Naive thymus-derived CD8-positive, alpha-beta T cell (primary cell): ENCODE measurements at places on chromosomes 11 and 22.

DNA sequence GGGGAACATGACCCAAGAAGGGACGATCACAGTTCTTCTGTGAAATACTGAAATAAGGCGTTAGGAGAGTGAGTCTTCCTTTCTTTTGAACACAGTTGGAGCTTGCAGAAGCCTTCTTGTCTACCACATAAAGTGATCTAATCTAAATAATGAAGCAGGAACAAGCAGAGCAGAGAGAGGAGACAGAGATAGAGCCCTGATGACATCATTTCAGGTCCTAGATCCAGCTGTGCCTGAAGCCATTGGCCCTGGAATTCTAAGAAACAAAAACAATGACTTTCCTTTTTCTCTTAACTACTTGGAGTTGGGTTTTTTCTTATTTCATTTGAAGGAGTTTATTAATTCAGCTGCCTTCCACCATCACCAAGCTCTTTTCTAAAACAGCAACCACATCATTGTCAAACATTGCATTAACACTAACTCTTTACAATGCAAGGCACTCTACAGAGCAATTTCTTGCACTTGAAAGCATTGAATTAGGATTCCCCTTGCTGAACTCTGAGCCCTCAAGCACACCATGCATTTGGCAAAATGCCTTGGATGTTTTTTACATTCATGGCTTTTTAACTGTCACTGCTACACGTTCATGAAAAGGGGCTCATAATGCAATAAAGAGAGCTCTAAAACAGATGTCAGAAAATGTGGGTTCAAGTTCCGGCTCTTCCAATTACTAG lies 117.2 kb upstream of the TIMP3 start:
- no peak for DNase-seq

DNA sequence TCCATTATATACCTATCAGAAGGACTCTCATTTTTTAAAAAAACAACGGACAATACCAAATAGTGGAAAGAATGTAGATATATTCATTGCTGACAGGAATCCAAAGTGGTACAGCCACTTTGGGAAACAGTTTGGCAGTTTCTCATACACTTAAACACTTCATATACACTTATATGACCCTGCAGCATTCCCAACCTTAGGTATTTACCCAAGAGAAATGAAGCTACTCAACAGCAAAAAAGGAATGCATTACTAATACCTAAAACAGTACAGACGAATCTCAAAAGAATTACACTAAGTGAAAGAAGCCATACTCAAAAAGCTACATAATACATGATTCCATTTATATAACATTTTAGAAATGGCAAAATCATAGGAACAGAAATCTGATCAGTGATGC lies 51.5 kb downstream of the RBFOX2 start:
- DNase-seq: no peak

GRCh38 chr22:26432619-26433311 lies 3.7 kb downstream of the ASPHD2 start:
- no peak for DNase-seq

- no peak for DNase-seq
These were observed 36.5 kb downstream of the TSPAN18 start for GRCh38 chr11:44763121-44763820.

GRCh38 chr11:8283100-8283464 lies 19.4 kb upstream of the LMO1 start:
- no peak for DNase-seq

- no peak for DNase-seq
These were observed 161.8 kb downstream of the SOX6 start for GRCh38 chr11:16194566-16194965.

DNA sequence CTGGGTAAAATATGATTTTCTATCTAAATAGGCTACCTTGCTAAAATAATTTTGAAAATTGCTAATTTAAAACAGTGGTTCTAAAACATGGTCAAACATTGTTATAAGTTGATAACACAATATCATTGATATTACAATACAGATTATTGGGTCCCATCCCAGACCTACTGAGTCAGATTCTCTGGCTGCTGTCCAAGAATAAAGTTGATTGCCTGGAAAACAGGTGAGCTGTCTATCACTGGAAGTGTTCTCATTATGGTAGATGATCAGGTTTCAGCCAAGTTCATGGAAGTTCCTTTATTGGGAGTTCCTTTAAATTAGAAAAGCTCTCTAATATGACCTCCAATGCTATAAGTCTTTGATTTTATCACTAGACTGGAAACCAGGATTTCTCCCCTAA lies 52.3 kb downstream of the SC5D start:
- DNase-seq: no peak

GRCh38 chr11:88478136-88478815 lies 140.7 kb upstream of the CTSC start:
- no peak for DNase-seq

DNA sequence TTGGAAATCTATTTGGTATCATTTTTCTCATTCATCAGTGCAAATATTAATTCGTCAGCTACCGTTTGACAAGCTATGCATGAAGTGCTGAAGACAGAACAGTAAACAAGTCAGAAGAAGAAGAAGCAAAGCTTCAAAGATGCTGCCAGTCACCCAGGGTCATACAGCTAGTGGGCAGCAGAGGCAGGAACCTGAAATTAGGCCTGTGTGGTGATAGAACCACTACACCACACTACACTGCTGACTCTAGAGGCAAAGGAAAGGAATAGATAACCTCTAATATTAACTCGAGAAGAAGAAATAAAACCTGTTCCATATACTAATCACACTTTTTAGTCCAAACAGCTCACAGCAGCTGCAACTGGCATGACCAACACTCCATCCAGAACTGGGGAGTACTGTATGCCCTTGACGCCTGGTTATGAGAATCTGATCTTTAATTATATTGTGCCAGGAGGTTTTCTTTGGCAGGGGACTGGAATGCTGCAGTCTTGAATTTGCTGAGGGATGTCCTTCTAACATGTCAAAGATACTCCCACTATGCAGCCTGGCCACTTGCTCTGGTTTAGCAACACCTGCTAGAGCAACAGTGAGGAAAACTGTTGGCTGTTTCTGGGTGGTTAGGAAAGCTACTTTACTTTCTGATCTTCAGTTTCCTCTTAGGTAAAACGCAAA lies 73.0 kb downstream of the PAK1 start:
- DNase-seq: no peak

- no peak for DNase-seq
These were observed 43.2 kb upstream of the RDX start for GRCh38 chr11:110339456-110340250.

GRCh38 chr11:56089697-56090096 lies 3.4 kb upstream of the OR8I2 start:
- no peak for DNase-seq

GRCh38 chr11:69982690-69983570 lies 95.2 kb upstream of the ANO1 start:
- no peak for DNase-seq

- no peak for DNase-seq
These were observed 11.3 kb upstream of the QSER1 start for GRCh38 chr11:32881286-32881685.

GRCh38 chr22:33476206-33476605 lies 418.0 kb upstream of the SYN3 start:
- no peak for DNase-seq
